A549 treated with Hydrocortisone at 1 μM for 4 hours (cell line): ENCODE measurements at places on chromosomes 1 and 21. TPM values are rescaled to one million over a fixed set of nuclear protein-coding genes. Genes with fewer than 3 reads are reported as not detected.

PGLYRP4 gene
- not detected in 5 replicates for total RNA-seq

MYBPH gene
- total RNA-seq = not detected in 5 replicates

S100A7 gene
- not detected in 5 replicates for total RNA-seq

VAV3 gene
- total RNA-seq = 0.56 to 1.5 TPM (median 0.66 TPM) in 5 replicates

FOXD3 gene
- 0.59 to 0.92 TPM (median 0.80 TPM) in 5 replicates for total RNA-seq

TRPM2 gene
- total RNA-seq = 6.7 to 10.5 TPM (median 8.3 TPM) in 5 replicates

LORICRIN gene
- total RNA-seq = not detected in 5 replicates
